NB4 (cell line): ENCODE measurements at places on chromosomes 12 and 14.
A peak's percentile ranks its signal among the peaks of the same experiment; 100 is the strongest.

GRCh38 chr14:93056840-93057585 lies 58.7 kb downstream of the ITPK1 start:
- DNase-seq: no peak

- DNase-seq: no peak
Measured at GRCh38 chr12:24230061-24230701, 280.7 kb upstream of the SOX5 start.

GRCh38 chr12:3713483-3713882 lies 39.4 kb downstream of the CRACR2A start:
- no peak for DNase-seq

- DNase-seq: no peak
Measured at GRCh38 chr14:76086636-76087035, 65.1 kb upstream of the GPATCH2L start.

DNA sequence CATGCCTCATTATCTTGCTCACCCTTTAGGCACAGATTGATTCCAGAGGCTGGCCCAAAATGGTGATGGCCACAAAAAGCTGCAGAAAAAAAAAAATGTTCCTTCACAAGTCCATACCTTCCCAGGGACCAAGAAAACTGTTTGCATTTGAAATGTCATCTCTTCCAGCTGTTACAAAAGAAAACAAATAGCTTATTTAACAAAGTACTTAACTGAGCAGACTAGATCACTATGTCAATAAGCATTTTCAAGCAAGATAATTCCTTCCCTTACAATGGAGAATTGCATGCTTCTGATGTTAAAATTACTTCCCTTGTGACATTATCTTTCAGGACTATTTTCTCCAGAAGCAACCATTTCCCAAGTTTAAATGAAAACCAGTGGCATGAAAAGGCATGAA lies 377.9 kb upstream of the KITLG start:
- no peak for DNase-seq

DNA sequence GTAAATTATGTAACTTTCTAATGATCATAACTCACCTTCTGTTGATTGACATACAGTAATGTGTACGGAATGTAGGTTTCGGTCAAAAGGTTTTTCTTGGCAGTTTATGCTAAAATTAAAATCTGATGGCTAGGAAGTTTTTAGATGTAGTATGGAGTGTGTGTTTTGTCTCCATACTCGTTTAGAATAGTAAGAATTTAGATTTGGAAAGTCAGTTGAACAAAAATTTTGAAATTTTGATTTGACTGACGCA lies 859 bp downstream of the PALS1 start:
- DNase-seq: no peak

- peak; percentile 82 for DNase-seq
Measured at GRCh38 chr14:105974902-105975301, 448.5 kb downstream of the TMEM121 start.

GRCh38 chr12:5459051-5459782 lies 27.3 kb downstream of the NTF3 start:
- DNase-seq: peak; percentile 6

- no peak for DNase-seq
Measured at GRCh38 chr12:12032260-12032791, 38.4 kb upstream of the BCL2L14 start.

- DNase-seq: no peak
Measured at GRCh38 chr12:10540776-10541205, 35.1 kb downstream of the EIF2S3B start.

GRCh38 chr12:332581-333205 lies 56.4 kb downstream of the KDM5A start:
- no peak for DNase-seq

GRCh38 chr14:70856851-70857495 lies 47.7 kb upstream of the MAP3K9 start:
- peak; percentile 68 for DNase-seq

GRCh38 chr14:89121968-89122620 lies 294.9 kb downstream of the FOXN3 start:
- DNase-seq: no peak

- peak; percentile 92 for DNase-seq
Measured at GRCh38 chr12:55738123-55739024, 4.5 kb upstream of the GDF11 start.

DNA sequence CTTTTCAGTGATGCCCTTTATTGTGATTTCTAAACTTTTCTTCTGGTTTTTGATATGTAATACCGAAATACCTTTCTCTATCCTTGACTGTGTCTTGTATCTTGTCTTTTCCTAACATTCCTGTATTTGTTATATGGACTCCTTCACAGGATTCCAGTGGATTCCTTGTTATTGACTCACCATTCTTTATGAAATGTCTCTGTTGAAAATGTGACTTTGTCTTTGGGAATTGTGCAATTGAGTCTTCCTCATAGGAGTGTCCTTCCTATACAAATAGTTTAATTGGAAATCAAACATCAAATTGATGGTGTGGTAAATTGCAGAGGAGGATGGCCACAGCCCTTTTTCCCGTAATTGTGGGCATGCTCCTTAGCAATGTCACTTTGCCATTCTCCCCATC lies 296.6 kb upstream of the KITLG start:
- no peak for DNase-seq

DNA sequence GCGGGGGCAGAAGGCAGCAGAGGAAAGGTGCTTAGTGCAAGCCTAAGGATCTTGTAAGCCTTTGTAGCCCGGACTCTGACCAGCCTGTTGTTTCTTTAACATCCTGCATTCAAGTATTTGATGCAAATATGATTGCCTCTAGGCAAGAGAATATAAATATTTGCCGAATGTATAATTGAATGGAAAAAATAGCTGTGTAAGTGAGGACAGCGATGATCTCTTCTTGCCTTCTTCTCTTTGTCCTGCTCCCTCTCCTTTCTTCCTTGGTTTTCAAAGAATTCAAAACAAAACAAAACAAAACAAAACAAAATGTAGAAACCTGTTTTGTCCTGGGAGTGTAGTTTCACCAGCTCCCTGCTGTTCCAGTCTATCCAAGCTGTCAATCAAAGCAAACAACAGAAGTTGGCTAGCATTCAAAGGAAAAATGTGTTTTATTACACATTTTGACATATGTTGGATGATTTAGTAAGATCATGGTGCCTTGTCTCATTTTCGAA lies 74.9 kb upstream of the CPM start:
- DNase-seq: no peak

DNA sequence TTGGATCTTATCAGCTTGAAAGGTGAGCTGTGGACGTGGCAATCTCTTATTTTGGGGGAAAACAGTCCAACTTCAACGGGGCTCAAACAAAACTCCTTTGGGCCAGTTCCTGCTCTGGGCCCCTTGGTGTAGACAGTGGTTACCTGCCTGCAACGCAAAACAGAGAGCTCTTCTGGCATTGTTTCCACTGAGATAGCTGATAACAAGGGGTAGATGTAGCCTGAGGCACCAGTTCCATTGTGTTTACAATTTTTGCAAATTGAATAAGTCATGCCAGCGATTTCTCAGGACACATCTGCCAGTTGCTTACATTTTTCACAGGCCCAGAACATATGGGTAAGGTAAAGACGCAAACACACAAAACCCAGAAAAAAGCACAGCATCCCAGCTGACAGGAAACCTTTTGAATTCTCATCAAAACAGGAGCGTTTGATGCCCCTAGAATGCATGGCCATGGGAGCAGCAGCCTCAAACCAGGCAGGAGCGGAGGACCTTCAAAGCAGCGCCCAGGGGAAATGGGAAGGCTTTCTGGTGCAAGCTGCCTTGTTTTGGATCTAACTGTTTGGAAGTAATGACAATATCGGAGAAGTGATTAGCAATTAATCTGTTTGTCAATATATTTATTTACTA lies 259.7 kb downstream of the AACS start:
- no peak for DNase-seq

DNA sequence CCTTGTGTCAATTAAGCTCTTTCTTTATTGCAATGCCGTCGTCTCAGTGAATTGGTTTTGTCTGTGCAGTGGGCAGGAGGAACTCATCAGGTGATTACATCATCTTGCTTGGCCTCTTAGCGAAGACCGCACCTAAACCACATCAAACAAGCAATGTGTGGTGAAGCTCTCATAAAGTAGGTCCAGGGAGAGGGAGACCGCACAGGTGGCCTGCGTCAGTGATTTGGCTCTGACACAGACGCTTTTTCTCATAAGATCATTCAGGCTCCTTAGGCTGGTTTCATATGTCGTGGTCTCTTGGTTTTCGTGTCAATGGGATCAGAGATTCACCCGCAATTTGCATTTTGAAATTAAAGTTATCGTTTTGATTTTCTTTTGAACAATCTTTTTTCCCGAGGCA lies 6.7 kb upstream of the TESC start:
- DNase-seq: no peak

GRCh38 chr12:2834581-2835491 lies at the start of gene NRIP2:
Gene NRIP2, minus strand, starts transcription at chr12:2835035. Its CDS starts 52 bp downstream, at chr12:2834983.
- DNase-seq: no peak

DNA sequence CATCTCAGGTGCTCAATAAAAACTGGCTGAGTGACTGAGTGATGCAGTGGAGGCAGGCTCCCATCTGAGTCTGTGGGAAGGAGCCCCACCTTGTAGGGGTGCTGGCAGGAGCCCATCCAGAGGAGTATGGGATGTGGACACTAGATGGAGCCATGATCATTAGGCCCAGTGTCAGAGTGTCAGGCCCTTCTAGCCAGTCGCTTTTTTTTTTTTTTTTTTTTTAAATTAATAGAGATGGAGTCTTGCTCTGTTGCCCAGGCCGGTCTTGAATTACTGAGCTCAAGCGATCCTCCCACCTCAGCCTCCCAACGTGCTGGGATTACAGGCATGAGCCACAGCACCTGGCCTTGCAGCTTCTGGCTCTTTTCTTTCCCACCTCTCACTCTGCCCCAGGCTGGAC lies 11.5 kb downstream of the RITA1 start:
- DNase-seq: peak; percentile 91

- DNase-seq: no peak
Measured at GRCh38 chr14:104792101-104792884, 3.3 kb downstream of the AKT1 start.

GRCh38 chr12:95116773-95117172 lies 43.4 kb upstream of the NR2C1 start:
- no peak for DNase-seq

DNA sequence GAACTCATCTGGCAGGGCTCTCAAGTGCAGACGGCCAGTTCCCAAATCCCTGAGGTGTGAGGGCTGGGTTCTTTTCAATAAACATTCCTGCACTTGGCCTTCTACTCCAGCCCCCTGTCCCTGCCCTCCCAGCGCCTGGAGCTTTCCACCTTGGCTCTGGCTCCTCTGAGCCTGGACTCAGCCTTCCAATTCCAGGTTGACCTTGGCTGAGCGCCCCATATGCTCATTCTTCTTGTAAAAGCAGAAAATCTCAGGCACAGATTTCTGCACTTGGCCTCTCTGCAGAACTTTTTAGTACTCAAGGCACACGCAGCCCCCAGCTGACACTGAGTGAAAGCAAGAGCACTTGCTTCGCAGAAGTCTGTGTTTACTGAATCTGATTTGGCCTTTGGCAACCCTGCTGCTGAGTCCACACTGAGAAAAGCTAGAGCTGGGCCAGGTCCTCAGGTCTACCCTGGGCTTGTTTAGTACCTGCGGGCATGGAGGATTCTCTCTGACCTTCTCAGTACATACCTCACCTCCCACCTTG lies 222.7 kb downstream of the MSRB3 start:
- DNase-seq: no peak

GRCh38 chr14:99773521-99774497 lies 19.4 kb upstream of the EML1 start:
- no peak for DNase-seq

DNA sequence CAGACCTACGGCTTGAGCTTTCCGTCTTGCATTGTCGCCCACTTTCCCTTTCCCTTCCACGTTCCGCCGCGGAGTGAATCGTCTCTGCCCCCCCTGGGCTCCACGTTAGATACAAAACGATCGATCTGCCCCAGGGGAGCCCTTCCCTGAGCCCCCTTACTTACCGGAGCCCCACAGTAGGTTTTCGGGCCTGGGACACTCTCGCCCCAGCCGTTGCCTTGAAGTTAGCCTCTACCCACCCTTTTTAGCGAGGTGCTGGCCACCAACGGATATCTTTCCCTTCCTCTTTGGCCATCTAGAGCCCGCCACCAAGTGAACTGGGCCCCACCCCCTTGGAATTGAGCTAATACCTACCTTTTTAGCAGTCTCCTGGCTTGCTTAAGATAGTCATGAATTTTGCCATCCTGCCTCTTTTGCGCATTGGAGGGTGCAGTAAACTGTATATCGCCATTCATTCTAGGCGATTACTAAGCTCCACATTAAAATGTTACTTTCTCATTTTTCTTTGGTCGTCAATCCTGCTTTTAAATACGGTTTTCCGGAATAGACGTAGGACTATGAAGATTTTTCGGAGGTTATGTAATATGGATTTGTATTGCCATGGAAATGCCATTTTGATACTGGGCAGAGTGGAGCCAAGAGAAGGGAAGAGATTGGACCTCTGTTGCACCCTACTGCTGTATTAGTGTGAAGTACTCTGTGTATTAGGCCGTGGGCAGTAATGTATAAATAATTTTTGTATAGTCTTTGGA lies 764 bp downstream of the RBM25 start:
- DNase-seq: peak; percentile 73

- DNase-seq: no peak
Measured at GRCh38 chr14:53896726-53897125, 59.9 kb downstream of the BMP4 start.

DNA sequence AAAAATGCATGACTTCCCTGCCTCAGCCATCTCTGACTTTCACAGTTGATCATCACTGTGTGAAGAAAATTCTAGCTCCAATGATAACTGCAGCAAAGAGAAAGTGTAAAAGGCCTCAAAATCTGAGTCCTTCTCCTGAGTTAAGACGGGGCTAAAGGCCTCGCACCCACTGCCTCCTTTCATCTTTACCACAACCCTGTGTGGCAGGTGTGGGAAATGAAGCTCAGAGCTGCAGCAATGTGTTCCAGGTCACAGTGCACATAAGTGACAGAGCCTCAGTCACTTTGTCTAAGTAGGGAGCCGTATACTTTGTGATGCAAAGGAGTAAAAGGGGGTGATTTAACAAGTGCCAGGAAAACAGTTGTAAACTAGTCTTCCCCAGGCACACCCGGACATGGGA lies 144.7 kb upstream of the TMCC3 start:
- no peak for DNase-seq

GRCh38 chr12:111434680-111435338 lies 29.1 kb downstream of the SH2B3 start:
- DNase-seq: peak; percentile 65

- no peak for DNase-seq
Measured at GRCh38 chr14:61362072-61362750, 40.8 kb downstream of the PRKCH start.

- no peak for DNase-seq
Measured at GRCh38 chr12:116607039-116607438, 47.9 kb downstream of the MAP1LC3B2 start.

DNA sequence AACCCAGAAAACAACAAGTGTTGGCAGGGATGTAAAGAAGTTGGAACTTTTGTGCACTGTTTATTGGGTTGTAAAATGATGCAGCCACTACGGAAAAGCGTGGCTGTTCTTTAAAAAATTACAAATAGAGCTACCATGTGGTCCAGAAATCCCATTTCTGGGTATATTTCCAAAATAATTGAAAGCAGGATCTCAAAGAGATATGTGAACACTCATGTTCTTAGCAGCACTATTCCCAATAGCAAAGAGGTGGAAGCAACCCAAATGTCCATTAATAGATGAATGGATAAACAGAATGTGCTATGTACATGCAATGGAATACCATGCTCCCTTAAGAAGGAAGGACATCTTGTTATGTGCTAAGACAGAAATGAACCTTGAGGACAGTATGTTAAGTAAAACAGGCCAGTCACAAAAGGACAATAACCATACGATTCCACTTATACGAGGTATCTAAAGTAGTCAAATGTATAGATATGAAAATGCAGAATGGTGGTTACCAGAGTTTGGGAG lies 249.5 kb downstream of the PHLDA1 start:
- DNase-seq: no peak

GRCh38 chr14:21825149-21825743 lies 151.6 kb upstream of the OR4E1 start:
- DNase-seq: peak; percentile 66
